ENCODE measurements at places on chromosomes 7 and 10. TPM values are rescaled to one million over a fixed set of nuclear protein-coding genes. Genes with fewer than 3 reads are reported as not detected.

DNA sequence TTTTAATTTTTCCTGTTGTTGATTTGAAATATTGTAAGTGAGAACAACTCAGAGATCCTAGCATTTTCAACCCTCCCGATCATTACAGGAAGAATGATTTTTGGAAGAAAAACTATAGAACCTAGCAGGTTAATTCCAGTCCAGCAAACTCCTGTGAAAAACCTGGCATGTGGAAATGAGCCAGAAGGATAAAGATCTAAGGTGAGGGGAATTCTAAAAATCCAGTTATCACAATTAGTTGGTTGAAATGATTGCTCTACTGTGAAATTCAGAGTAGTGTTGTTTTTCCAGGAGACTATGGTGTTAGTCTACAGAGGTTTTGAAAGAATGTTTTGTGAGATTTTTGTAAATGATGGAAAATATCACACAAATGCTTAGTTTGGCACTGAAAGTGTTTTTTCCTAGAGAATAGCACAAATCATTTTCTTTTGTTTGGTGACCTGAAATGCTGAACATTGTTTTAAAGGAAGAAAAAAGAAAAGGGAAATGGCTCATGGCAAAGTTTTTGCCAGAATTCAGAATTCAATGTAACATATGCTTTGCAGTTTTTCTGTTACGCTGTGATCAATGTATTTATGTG, 152.4 kb upstream of the SLC26A5 start:
- no peak for DNase-seq

GRCh38 chr10:48526846-48527505, 77.9 kb downstream of the ARHGAP22 start:
- DNase-seq, result no peak

- DNase-seq, result no peak
Observed at GRCh38 chr10:95793401-95794045, 37.6 kb downstream of the ENTPD1 start.

- DNase-seq, result no peak
Observed at GRCh38 chr7:40047661-40048060, 86.8 kb downstream of the MPLKIP start.

Gene MUC12
- not detected for total RNA-seq

Gene UCN3
- total RNA-seq, result not detected

All from CD8-positive, alpha-beta memory T cell (primary cell).